Activated gamma-delta T cell treated with anti-CD3 and anti-CD28 coated beads, Interleukin-2, amount 50 U/mL, for 16 hours (primary cell): ENCODE measurements at places on chromosomes 3 and 15.

- no peak for DNase-seq
Measured at GRCh38 chr15:35998663-35999602, 453.0 kb upstream of the DPH6 start.

GRCh38 chr3:44065311-44066094 lies 176.2 kb upstream of the TOPAZ1 start:
- no peak for DNase-seq

GRCh38 chr3:179158336-179159039 lies 10.3 kb downstream of the PIK3CA start:
- no peak for DNase-seq

DNA sequence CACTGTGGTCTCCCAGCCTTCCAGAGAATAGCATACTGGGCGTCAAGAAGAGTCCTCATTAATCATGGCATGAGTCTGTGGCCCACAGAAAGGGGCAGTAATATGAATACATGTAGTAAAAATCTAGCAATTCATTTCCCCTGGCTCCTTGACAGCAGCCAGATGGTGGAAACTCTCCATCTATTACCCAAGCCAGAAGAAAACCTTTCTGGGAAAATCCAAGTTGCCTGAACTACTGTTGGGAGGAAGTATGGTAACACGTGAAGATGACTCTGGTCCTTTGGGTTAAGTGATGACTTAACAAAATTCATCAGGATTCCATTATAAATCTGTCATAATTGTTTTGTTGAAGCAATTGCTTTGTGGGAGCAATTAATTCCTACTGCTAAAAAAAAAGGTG lies 530.5 kb downstream of the FHIT start:
- no peak for DNase-seq

- no peak for DNase-seq
Measured at GRCh38 chr3:40913641-40914040, 285.7 kb upstream of the CTNNB1 start.
